Omental fat pad (tissue), 4 donors: ENCODE measurements at places on chromosomes 7 and 10.

- no peak for DNase-seq
Observed at GRCh38 chr10:100780324-100780723, 34.9 kb downstream of the PAX2 start.

DNA sequence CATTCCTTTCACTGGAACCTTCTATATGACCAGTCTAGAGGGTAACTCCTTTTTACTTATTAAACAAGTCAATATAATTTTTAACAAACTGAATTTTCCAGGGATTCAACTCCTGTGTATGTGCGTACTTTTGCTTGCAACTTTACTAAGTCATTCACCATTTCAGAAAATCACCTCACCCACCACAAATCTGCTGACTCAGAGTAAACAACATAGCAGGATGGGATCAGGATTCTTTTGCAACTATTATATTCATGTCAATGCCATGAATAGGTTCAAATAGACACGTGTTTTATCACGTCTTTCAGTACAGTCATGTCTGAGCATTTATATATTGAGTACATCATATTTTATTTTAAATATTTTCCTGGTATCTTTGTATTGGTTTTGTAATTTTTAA, 14.5 kb downstream of the CTTNBP2 start:
- DNase-seq = no peak

- DNase-seq = no peak
Observed at GRCh38 chr7:150881189-150881588, 28.9 kb downstream of the AOC1 start.

- no peak for DNase-seq
Observed at GRCh38 chr7:133625046-133625445, 372.2 kb downstream of the EXOC4 start.

DNA sequence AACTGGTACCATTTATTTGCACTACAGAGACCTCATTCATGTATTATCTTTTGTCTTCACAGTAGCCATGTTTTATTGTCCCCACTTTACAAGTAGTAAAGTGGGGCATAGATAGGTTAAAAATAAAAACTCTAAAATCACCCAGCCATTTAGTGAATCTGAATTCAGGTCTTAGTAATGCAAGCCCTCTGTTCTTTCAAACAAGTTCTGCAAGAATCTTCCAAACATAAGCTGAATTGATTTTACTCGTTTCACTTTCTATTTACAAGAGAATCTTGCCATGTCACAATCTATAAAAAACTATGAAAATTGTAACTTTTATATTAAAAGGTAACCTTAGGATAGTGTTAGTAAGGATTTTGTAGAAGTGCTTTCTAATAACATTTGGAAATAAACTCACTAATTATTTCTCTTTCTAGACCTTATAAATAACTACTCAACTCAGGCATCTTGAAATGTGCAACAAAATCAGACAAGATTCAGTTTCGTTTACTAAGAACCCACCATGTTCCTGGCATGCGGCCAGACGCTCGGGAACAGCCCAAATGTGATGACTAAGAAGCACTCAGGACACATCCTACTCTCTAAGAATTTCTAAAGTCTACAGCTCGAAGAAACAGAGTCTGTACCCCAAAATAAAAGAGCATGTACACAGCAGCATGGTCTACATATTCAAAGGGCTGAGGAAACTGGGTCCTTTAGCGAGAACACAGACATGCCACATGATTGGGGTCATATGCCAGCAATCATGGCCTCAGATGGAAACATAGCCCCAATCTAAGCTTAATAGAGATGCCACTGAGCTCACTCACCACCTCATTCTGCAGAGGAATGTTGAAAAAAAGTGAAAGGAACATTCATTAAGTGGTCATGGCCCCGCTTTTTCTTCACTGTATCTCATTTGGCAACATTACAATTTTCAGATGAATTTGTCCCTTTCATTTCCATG, 167.6 kb downstream of the AMPH start:
- DNase-seq = no peak

DNA sequence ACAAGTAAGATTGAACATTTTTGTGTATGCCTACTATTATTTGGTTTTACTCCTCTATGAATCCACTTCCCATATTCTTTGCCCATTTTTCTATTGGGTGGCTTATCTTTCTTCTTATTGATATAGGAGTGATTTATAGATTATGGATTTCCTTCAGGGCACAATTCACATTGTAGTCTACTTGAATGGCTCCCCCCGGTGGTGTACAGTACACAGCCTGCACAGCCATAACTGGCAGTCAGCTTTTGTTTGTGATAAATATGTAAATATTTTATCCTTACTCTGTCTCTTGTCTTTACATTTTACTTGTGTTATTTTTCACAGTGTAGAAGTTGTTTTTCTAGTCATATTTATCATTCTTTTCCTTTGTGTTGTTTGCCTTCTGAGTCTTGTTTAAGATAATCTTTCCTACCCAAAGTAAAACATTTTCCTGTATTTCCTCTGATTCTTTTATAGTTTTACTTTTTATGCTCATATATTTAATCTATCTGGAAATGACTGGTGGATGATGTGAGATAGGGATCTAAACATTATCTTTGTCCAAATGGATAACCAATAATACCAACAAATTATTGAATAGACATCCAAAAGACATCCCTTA, 23.9 kb upstream of the CALD1 start:
- DNase-seq = no peak

- no peak for DNase-seq
Observed at GRCh38 chr7:141202535-141202934, 128.7 kb downstream of the TMEM178B start.

DNA sequence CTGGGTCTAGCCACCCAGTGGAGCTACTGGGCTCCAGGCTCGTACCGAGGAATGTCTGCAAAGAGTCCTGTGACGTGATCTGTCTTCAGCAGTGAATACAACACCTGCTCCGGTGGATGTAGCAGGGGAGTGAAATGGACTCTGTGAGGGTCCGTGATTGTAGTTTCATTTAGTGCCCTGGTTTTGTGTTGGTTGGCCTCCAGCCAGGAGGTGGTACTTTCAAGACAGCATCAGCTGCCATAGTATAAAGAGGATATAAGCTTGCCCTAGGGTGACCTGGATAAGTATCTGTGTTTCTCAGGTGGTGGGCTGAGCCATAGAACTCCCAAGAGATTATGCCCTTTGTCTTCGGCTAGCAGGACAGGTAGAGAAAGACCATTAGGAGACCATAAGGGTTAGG, 24.6 kb upstream of the WNT2 start:
- DNase-seq = no peak

GRCh38 chr7:50607524-50608125, 42.4 kb upstream of the DDC start:
- DNase-seq = no peak

GRCh38 chr7:4144811-4145510, 537.1 kb upstream of the FOXK1 start:
- DNase-seq = no peak

- no peak for DNase-seq
Observed at GRCh38 chr7:5564894-5565293, 141.3 kb upstream of the TNRC18 start.

GRCh38 chr7:43584195-43584586, 1.3 kb downstream of the STK17A start:
- DNase-seq = no peak

DNA sequence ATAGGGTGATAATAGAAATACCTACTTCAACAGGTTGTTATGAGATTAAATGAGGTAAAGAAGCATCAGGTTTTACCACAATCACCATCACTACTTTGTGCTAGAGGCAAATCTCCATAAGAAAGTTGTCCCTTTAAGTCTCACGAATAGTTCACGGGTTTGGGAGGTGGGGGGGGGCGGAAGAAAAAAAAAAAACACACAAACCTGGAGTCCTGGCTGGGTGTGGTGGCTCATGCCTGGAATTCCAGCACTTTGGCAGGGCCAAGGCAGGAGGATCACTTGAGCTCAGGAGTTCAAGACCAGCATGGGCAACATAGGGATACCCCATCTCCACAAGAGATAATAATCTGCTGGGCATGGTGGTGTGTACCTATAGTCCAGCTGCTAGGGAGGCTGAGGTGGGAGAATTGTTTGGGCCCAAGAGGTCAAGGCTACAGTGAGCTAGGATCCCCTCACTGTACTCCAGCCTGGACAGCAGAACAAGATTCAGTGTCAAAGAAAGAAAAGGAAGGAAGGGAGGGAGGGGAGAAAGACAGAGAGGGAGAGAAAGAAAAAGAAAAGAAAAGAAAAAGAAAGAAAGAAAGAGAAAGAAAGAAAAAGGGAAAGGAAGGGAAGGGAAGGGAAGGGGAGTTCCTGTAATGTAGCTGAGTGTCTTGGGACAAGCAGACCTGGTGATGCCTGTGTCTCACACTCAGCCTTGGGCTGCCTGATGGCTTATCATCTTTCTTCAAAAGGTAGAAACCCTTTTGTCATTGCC, 231.4 kb downstream of the CREB5 start:
- no peak for DNase-seq

GRCh38 chr7:141675436-141676215, 26.3 kb downstream of the DENND11 start:
- DNase-seq = no peak

DNA sequence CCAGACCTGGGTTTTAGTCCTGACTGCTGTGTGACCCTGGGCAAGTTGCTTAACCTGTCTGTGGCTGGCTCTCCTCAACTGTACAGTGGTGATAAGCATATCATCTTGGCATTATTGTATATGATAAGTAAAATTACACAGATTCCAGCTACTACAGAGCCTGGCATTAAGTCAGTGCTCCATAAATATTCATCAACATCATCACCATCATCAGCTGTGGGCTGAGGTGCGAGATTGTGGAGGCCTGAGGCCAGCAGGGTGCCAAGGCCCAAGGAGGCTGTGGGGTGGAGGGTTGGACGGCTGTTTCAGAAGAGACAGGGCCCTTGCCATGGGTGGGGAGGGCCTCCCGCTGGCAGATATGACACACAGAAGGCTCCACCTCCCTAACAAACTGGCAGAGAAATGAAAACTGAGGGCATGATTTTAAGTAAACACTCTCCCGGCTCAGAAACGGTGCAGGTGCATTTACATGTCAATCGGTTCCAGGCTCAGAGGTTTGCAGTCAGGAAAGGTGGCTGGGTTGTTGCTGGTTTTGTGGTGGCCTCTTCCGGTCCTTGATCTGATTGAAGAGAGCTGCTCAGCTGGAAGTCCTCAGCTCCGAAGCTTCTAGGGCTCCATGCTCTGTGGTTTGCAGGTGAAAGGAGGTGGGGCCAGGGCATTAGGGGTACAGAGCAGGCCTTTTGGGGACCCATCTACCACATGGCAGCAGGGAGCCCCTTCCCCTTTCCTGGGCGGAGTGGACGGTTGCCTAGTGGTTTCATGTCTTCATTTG, 10.2 kb downstream of the CRYGN start:
- DNase-seq = no peak

GRCh38 chr7:7181519-7182155, 707 bp upstream of the C1GALT1 start:
- DNase-seq = no peak

DNA sequence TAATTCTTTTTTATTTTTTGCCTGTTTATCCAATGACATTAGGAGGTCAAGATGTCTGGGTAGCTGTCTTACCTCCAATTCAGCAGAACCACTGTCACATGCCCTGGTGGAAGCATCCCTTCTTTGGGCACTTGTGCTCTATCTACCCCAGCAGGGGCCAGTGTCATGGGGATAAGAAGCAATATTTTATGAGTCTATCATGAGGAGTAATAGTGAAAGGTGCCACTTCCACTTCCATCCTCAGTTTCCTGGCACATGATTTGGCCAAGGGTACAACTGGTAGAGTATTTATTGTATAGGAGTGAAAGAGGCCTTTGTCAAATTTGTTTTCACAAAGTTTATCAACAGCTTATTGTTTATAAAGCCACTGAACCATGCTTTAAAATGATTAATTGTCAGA, 112.5 kb downstream of the CCDC71L start:
- DNase-seq = no peak

GRCh38 chr7:96120445-96121225, 201.3 kb downstream of the SLC25A13 start:
- DNase-seq = no peak

DNA sequence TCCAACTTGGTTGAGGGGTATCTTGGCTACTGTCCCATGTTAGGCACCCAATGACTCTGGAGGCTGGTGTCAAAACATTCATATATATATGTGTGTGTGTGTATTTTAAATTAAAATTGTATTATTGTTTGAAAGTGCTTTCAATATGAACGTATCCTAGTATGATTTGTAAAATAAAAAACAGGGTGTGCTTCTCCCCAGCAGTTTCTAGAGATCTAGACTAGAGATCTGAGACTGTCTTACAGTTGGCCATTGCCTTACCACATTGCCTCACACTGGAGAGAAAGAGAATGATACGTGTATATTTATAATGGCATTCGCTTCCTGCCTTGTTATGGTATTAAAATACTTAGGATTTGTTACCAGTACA, 1.2 kb downstream of the BAG3 start:
- no peak for DNase-seq

DNA sequence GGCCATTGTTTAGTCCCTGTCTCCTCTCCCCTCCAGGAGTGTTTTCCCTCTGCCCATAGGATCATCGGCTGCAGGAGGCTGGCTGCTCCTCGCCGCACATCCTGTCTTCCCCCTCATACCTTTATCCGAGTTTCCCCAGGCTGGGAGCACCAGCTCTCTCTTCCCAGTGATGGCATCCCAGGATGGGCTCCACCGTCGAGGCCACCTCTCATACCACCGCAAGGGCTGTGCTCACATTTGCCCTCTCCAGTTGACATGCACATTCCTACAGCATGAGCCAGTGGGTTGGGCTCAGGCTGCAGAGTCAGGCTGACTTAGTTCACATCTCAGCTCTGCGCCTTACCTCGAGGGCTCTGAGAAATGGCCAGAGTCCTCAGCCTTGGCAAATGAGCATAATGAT, 12.1 kb downstream of the HKDC1 start:
- DNase-seq = no peak

- DNase-seq = no peak
Observed at GRCh38 chr7:120813546-120814252, 44.2 kb downstream of the TSPAN12 start.

DNA sequence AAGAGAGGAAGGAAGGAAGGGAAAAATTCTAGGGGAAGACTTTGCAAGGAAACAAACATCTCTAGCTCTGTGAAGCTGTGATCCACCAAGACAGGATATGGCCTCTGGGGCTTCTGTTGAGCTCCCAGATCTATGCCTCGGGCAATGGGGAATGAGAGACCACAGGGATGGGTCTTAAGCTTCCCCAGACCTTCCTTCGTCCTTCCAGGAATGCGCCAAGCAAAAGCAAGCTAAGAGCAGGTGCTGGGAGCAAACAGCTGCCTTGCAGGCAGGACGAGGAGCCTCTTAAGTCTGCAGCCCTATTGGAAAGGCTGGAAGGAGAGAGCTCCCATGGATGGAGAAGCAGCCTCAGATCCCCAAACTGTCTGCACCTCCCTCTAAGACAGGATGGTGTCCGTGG, 21.9 kb upstream of the ELN start:
- DNase-seq = no peak

- no peak for DNase-seq
Observed at GRCh38 chr10:60798870-60799269, 20.6 kb downstream of the CDK1 start.

DNA sequence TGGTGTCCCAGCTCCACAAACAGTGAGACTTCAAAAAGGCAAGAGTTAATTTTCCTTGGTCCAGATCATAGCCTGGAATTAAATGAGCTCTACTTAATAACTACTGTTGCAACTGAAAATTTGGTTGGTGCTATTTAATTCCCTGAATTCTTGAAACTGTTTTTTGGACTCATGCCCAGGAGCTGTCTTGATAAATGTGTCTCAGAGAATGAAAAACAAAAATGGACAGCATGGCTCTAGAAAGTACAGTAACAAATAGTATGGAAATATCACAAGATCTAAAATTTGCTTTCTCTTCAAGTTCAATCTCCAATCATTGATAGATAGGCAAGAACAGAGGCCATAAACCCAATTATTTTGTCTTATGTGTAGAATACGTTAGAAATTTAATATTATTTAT, 42.5 kb downstream of the CCDC71L start:
- no peak for DNase-seq

- DNase-seq = no peak
Observed at GRCh38 chr7:155283565-155284194, 14.0 kb upstream of the INSIG1 start.
